Activated naive CD4-positive, alpha-beta T cell (primary cell): ENCODE measurements at places on chromosomes 1 and 21.

DNA sequence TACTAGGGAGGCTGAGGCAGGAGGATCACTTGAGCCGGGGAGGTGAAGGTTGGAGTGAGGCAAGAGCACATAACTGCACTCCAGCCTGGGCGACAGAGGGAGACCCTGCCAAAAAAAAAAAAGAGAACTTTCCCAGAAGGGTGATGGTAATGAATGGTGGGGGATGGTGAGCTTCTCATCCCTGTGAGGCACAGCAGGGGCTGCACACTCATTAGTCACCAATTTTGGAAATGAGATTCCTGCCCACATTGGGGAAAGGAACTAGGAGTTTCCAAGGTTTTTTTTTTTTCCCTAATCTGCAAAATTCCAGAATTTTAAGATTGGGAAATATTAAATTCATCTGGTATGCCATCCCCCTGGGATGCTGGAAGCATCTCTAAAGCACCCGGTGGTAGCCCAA is 50.2 kb upstream of the SSBP3 start:
- no peak for DNase-seq

DNA sequence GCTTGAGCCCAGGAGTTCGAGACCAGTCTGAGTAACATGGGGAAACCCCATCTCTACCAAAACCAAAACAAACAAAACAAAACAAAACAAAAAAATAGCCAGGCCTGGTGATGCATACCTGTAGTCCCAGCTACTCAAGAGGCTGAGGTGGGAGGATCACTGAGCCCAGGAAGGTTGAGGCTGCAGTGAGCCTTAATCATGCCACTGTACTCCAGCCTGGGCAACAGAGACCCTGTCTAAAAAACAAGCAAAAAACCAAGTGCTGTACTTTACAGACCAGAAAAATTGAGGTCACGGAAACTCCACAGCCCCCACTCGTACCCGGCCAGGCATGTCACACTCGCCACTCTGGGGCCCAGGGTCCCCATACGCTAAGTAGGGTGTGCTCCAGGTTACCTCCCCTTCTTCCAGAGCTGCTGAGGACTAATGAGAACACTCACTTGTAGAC is 22.9 kb downstream of the ATP2B4 start:
- DNase-seq: no peak

DNA sequence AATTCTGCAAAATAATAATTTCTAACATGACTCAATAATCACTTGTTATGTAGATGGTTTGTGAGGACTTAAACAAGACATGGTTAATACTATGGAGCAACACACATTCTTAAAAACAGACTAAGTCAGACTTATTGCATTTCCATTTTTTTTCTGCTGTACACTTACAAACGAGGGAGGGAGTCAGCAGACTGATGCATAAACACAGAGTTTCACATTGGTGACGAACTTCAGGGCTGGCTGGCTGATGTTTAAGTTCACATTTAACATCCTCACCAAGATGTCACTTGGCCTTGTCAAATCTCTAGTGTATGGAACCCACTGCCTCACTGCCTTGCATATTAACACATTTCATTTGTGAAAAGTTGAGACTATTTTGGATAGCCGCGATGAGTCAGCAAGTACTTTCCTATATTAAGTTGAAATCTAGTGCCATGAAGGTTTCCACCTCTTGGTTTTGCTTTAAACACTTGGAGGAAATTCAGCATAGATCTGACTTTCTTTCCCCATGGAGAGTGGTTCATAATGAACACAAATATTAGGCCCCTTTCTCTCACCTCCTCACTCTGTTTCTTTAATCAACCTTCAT is 337.5 kb upstream of the RUNX1 start:
- no peak for DNase-seq

DNA sequence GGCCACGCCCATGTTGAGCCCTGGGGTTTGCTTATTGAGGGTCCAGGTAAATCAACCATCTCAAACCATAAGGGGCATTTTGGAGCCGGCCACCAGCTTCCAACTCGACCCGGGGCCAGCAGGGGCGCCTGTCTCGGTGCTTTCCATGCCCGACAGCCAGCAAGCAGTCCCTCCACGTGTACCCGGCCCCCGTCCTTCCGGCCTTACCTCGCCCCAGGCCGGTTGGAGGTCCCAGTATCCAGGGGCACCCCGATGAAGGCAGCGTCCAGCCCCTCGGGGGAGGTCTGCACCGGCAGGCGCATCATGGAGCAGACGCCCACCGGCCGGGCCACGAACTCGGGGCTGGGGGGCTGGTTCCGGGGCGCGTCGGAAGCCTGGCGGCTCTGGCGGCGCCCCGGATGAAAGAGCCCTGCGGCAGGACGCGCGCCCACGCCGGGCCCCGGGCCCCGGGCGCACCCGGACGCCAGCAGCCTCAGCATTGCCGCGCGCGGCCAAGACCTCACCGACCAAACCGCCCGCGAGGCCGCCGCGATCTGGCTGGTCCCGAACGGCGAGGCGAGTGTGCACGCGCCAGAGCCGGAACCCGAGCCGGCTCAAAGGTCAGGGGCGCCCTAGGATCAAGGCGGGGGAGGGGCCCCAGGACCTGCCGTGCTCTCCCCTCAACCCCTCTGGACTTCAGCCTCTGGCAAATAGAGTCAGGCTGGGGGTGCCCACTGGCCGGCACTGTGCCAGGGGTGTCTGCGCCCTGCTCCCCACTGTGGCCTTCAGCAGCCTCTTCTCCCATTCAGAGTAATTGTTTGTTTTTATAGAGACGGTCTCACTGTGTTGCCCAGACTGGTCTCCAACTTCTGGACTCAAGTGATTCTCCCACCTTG is at the start of gene AGMAT:
TSS of gene AGMAT (minus strand) at position 563 of the 875 bp plus-strand sequence. CDS start at position 479, 84 bp downstream.
- peak; percentile 61 for DNase-seq

- no peak for DNase-seq
These were observed 165.4 kb upstream of the ADAMTS5 start for GRCh38 chr21:27132266-27132665.

GRCh38 chr1:114192328-114192727 is 38.7 kb upstream of the SYT6 start:
- DNase-seq: no peak

GRCh38 chr1:151606384-151606783 is 5.5 kb upstream of the SNX27 start:
- no peak for DNase-seq

GRCh38 chr1:199197695-199198094 is 558.9 kb downstream of the PTPRC start:
- no peak for DNase-seq

DNA sequence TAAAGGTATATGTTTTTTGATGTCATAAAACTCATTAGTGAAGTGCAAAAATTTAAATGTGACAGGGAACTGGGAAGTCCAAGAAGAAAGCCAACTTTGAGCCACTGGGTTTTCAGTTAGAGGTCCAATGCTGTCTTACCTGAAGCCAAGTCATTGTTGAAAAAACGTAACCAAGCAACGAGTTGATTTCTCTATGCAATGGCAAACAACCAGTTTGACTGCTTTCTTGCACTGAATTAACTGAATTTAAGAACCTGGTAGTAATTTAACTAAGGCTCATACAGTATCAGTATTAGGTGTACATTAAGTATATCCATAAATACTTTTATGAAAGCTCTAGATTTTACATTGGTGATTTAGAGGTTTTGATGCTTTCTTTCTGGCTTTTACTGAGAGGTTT is 20.2 kb upstream of the S1PR1 start:
- no peak for DNase-seq

DNA sequence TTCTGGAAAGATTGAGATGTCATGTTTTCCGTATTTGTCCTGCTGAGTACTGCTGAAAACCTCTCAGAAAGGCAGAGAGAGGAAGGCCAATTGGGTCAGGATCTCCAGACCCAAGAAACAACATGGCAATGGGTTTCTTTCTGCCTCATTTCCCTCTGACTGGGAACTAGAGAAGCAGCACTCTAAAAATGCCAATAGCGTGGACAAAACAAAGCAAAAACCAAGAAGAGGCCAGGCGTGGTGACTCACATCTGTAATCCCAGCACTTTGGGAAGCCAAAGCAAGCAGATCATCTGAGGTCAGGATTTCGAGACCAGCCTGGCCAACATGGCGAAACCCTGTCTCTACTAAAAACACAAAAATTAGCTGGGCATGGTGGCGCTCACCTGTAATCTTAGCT is 18.3 kb downstream of the TNFRSF9 start:
- no peak for DNase-seq

DNA sequence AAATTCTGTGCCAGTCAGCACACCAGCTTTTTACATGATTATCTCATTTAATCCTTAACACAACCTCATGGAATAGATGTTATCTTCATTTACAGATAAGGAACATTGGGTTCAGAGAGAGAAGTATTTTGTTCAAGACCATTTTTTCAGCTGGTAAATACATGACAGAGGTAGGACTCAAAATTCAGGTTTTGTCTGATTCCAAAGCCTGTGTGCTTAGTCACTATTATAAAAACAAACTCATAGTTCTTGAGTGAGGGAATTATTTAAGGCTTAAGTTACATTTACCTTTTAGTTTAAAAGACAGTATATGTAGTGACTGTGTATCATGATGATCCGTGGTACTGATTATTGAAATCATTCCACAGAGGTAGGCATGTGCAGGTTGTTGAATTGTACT is 125.2 kb downstream of the MAGI3 start:
- DNase-seq: no peak

DNA sequence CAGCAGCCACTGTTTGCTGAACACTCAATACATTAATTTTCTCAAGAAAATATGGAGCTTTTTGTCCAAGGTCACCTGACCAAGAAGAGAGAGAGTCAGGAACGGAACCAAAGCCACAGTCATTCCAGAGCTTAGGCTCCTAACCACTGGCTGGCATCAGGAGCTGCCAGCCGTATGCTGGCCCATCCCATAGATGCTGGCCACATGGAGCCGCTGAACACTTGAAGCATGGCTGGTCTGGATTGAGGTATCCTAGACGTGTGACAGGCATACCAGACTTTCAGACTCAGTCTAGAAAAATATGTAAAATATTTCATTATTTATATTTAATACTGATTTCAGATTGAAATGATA is 458.7 kb downstream of the MATN1 start:
- DNase-seq: no peak

GRCh38 chr21:34878940-34879339 is 170.2 kb downstream of the RUNX1 start:
- no peak for DNase-seq

- no peak for DNase-seq
These were observed 276.2 kb downstream of the NEGR1 start for GRCh38 chr1:72006092-72006491.

GRCh38 chr1:185244015-185244747 is 72.9 kb downstream of the IVNS1ABP start:
- DNase-seq: peak; percentile 1
